KG1 (cell line): ENCODE measurements at places on chromosomes 2 and 18.

DNA sequence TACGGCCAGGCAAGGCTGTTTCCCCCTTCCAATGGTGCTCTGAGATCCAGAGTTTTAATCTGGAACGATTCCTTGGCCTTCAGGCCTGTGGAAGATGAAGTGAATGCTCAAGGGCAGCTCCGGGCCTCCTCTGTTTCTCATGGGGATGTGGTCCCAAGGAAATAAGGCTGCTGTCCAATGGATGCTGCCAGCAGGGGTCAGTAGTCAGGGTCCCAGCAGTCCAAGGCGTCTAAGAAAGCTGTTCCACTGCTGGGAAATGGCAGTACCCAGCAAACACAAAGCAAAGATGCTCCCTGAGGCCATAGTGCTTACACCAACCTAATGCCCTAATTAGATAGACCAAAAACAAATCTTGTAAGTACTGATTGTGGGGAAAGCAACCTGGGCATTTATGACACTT lies 12.5 kb downstream of the NMS start:
- no peak for DNase-seq

DNA sequence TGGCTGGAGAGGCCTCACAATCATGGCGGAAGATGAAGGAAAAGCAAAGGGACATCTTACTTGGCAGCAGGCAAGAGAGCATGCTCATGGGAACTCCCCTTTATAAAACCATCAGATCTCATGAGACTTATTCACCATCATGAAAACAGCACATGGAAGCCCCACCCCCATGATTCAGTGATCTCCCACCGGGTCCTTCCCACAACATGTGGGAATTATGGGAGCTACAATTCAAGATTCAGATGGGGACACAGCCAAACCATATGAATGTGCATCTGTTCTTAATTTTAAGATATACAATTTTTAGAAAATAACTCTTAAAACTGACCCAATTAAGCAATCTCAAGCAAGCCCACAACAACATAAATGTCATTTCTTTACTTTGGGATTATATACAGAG lies 12.6 kb downstream of the C18orf63 start:
- DNase-seq = no peak

- DNase-seq = no peak
Observed at GRCh38 chr2:148739454-148740105, 95.0 kb downstream of the EPC2 start.

GRCh38 chr2:27991146-27991545 lies 100.6 kb downstream of the BABAM2 start:
- no peak for DNase-seq

DNA sequence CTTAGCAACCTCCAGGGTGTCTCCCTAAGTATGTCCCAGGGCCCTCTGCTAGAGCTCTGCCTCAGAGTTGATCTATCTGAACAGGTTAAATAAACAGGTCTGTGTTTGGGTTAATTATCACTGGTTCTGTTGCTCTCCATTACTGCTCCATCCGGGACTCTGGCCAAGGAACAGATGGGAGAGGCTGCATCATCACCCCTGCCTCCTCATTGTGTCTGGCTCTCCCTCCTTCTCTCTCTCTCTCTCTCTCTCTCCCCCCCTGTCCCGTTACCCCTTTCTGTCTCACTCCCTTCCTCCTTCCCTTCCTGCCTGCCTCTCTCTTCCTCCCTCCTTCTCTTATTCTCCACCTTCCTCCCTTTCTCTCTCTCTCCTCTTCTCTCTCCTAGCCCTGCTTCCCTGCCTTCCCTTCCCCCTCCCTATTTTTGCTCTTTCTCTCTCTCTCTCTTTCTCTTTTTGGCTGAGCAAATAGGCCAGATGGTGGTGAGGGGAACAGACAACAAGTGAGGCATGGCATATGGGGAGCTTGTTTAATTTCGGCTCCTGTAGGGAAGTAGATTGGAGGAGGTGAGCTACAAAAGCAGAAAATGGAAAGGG lies 62.1 kb downstream of the SETBP1 start:
- DNase-seq = no peak

DNA sequence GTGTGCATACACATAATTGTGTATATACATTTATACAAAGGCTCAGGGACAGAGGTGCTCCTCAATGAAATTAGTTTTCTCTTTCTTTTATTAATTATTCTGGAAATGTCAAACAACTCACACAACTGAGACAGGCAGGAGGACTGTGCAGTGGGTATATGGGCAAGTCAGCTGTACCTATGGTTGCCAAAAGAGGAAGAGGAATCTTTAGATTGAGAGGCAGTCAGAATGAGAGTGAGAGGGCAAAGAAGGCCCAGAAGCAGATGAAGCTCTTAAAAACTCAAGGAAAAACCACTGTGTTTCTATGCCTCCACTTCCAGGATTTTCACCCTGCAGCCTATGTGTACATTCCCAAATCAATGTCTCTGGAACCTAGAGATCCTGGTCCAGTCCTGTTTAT lies 79.1 kb downstream of the CACNB4 start:
- DNase-seq = no peak

GRCh38 chr18:34315591-34316352 lies 91.1 kb upstream of the NOL4 start:
- DNase-seq = no peak

GRCh38 chr2:133710613-133711012 lies 142.3 kb upstream of the NCKAP5 start:
- no peak for DNase-seq

DNA sequence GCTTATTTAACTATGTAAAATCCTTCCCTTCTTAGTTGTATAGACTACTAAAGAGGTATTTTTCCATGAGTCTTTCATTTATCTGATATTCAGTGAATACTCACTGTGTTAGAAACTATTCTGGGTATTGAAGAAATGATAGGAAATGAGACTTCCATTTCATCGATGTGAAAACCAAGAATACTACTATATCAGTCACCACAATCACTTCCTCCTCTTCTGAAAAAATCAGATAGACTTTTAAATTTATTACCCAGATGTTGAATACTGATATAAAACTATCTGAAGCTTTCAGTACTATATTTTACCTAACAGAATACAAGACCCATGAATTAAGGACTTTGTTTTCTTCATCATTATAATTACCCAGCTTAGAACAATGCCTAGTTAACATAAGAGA lies 1801.1 kb upstream of the CELF4 start:
- DNase-seq = no peak

DNA sequence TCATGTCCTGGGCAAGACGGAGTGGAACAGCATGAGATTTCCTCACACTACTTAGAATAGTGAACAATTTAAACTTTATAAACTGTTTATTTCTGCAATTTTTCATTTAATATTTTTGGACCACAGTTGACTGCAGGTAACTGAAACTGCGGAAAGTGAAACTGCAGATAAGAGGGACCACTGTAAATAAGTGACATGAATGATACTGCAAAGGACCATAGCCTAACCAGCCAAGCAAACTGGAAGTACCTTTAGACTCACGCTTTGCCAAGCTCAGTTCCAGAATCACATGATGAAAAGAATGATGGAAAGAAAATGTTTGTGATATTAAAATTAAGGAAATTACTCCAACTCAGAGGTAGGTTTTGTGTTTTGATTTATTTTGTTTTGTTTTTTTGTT lies 94.6 kb upstream of the ITGA4 start:
- DNase-seq = no peak

DNA sequence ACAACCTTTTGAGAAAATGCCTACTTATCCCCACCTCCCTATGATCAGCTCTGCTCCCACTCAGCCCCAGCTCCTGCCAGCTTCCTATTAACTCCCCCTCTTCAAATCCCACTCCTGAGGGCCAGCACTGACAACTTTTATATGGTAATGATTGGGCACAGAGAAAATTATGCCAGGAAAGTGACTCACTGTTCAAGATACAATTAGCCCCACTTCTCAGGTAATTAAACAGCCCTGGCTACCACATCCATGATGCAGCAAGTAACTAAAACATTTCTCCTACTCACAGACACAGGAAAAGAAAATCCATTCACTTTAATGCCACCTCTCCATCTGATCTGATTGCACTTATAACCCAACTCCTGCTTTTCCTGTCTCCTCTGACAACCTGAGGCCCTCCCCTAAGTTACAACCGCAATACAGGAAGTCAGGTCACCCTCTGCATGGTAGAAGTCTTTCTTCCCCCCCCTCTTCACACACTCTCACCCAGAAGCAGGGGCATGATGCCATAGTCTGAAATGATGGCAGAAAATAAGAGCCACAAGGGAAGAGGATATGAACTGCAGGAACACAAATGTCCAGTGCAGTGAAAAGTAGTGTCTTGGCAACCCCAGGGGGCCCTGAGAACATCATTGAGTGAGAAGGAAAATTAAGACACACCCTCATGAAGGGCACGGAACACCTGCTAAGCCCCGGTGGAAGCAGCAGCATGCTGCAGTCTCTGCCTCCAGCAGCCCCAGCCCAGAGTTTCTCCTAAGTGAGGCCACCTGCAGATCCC lies 54.4 kb downstream of the STK39 start:
- DNase-seq = no peak

DNA sequence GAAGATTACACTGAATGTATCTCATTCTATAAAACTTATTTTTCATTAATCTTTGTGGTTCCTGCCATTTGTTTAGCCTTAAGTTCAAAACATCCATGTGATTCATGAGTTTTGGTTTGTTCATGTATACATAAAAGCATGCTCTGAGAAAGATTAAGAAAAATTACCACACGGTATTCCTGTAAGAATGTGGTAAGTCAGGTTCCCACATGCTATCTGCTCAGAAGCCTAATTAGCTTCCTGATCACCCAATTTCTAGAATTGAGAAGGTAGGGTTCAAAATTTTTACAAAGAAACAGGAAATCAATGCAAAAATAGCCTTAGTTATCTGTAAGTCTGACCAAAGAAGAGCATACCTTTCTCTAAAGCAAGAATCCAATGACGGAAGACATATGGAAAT lies 241.6 kb upstream of the VRK2 start:
- no peak for DNase-seq
